Karpas-422 (cell line): ENCODE measurements at places on chromosomes 2 and 18. TPM values are rescaled to one million over a fixed set of nuclear protein-coding genes. Genes with fewer than 3 reads are reported as not detected.

- H3K4me1 ChIP-seq, result no peaks in the 10 kb centered on the region
- DNase-seq, result no peak
Observed at GRCh38 chr2:179932786-179933185, 71.4 kb upstream of the ZNF385B start.

- H3K27me3 ChIP-seq, result no peaks in the 10 kb centered on the region
- H3K4me1 ChIP-seq, result no peaks in the 10 kb centered on the region
- no peak for DNase-seq
- no peak overlapping the region for H3K27ac ChIP-seq
Observed at GRCh38 chr2:149399934-149400615, 69.7 kb downstream of the LYPD6 start.

The CYTIP gene
- total RNA-seq, result 72.2 and 97.7 TPM in 2 replicates

The PRSS56 gene
- total RNA-seq, result not detected in 2 replicates

The RTP5 gene
- total RNA-seq, result not detected in 2 replicates

The CKAP2L gene
- 8.9 and 17.0 TPM in 2 replicates for total RNA-seq

The TRPM8 gene
- total RNA-seq, result not detected in 2 replicates

- H3K4me1 ChIP-seq, result no peaks in the 10 kb centered on the region
- DNase-seq, result no peak
- no peaks in the 10 kb centered on the region for H3K36me3 ChIP-seq
- H3K4me3 ChIP-seq, result no peak overlapping the region
Observed at GRCh38 chr2:194100201-194100600, 1556.8 kb upstream of the SLC39A10 start.

The CHRNG gene
- not detected in 2 replicates for total RNA-seq
